Effector memory CD8-positive, alpha-beta T cell (primary cell): ENCODE measurements at places on chromosomes 1 and 21.

- DNase-seq: no peak
Measured at GRCh38 chr21:14284481-14284880, 68.5 kb downstream of the RBM11 start.

- DNase-seq: peak; percentile 15
Measured at GRCh38 chr1:84247425-84248220, 53.9 kb upstream of the SAMD13 start.

- no peak for DNase-seq
Measured at GRCh38 chr21:20970691-20971090, 27.5 kb upstream of the NCAM2 start.

DNA sequence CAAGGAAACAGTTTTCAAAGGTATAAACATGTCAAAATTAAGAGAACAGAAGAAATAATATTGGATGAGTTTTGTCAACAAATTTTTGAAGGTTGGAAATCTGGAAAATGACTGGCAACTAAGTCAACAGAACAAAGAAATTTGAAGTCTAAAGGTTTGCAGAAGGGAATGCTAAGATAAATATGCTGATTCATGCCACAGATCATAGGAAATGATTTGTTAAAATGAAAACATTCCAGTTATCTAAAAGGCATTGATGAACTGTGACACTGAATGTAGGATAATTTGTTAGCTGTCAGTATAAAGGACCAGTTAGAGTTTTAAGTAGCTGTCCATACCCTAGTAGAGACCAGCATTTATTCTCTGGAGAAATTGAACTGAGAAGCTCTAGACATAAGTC lies 157.9 kb upstream of the CHRM3 start:
- no peak for DNase-seq

- DNase-seq: no peak
Measured at GRCh38 chr1:6287431-6287886, 26.6 kb upstream of the GPR153 start.

GRCh38 chr21:29146726-29147125 lies 16.3 kb downstream of the MAP3K7CL start:
- DNase-seq: no peak

GRCh38 chr1:28737307-28738132 lies 780 bp downstream of the YTHDF2 start:
- peak; percentile 18 for DNase-seq

DNA sequence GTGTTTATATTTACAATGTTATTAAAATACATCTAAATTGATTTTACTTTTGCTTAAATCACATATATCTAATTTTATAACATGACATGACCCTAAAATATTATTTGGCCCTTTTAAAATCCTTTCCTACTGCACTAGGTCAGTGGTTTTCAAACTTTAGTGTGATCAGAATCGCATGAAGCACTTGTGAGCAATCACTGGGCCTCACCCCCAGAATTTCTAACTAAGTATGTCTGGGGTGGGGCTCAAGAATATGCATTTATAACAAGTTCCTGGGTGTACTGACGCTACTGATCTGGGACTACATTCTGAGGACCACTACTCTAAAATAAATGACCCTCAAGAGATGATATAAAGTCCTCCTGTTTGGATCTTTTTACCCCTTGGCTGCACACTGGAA lies 8.8 kb downstream of the COL24A1 start:
- DNase-seq: no peak

GRCh38 chr1:221497046-221497445 lies 244.8 kb downstream of the DUSP10 start:
- no peak for DNase-seq

- DNase-seq: no peak
Measured at GRCh38 chr1:74713849-74714248, 19.0 kb downstream of the CRYZ start.

DNA sequence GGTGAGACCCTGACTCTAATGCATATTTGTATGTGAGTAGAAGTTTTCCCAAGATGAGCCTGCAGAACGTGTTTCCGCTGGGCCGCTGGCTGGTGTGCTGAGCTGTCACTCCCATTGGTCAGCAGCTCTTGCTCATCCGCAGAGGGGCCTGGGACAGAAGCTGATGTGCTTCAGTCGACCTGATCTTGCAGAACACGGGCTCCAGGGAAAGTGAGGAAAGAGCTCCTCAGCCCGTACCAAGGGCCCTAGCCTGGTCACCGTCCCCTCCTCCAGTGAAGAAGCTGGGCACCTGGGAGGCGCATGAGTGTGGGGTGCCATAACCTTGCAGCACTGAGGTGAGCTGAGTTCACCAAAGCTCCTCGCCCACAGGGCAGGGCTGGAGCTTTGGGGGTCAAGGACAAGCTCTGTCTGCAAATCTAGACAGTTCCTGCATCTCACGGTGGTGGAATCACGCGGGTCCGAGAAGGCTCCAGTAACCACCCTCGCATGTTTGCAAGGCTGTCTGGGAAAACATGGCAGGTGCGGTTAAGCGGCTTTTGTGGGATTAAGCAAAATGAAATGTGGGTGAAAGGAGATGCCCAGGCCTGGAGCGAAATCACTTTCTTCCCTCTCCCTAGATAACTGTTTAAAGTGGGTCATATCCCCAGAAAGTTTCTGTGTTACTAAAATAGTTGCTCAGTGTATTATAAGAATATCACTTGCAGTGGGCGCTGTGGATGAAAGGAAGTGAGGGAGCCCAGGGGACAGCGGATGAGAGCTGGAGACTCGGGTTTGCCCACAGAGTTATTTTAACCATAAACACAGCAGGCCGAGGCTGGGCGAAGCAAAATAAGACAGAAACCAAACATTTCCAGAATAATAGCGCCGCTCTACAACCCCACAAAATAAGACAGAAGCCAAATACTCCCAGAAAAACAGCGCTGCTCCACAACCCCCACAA lies 33.1 kb upstream of the LRRC3 start:
- no peak for DNase-seq

DNA sequence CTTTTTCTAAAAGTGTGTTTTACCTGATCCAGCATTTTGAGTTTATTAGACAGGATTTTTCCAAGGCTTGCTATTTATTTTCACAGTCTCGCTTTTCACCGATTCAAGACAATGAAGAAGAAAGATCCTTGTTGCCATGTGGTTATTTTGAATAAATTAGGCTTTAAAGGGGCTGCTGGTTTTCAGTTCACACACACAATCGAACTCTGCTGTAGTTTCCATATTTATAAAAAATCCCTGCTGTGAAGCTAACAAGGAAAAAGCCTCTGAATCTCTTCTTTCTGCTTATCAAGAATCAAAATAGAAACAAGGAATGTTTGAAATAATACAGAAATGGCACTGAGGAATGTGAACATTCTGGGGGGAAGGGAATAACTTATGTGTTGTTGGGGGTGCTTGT lies 102.5 kb upstream of the KAZN start:
- DNase-seq: no peak

DNA sequence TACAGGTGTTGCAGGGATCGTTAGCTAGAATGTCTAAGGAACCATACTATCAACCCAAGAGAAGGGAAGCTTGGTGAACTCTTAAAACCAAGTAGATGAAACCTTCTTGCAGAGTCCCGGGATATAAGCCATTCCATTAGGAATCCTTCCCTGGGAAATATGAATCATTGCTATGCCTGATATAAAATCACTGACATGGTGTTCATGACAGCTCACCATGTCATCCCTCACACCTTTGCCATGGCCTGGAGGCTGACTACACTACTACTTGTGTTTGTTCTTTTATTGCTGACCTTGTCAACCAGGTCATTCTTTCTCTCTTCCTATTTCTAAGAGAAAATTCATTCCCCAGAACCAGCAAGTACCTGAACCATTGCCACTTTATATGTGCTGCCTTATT lies 12.1 kb downstream of the ST6GALNAC3 start:
- no peak for DNase-seq

DNA sequence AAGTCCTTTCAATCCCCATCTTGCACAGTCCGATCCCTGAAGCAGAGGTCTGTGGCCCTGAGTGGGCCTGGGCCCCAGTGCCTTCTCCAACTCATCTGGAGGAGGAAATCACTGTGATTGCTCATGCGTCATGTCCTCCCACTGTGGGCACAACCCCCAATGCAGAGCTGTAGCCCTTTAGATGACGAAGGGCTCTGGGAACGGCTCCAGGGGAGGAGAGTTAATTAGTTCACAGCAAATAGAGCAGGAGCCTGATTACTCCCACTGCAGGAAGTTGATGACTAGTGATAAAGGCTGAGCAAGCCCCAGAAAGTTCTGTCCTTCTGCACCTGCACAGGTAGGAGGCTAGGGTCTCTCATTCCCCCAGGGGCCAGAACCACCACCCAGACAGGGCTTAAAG lies 111.5 kb downstream of the CCDC185 start:
- no peak for DNase-seq

GRCh38 chr1:195462646-195463045 lies 1145.6 kb downstream of the KCNT2 start:
- DNase-seq: no peak

DNA sequence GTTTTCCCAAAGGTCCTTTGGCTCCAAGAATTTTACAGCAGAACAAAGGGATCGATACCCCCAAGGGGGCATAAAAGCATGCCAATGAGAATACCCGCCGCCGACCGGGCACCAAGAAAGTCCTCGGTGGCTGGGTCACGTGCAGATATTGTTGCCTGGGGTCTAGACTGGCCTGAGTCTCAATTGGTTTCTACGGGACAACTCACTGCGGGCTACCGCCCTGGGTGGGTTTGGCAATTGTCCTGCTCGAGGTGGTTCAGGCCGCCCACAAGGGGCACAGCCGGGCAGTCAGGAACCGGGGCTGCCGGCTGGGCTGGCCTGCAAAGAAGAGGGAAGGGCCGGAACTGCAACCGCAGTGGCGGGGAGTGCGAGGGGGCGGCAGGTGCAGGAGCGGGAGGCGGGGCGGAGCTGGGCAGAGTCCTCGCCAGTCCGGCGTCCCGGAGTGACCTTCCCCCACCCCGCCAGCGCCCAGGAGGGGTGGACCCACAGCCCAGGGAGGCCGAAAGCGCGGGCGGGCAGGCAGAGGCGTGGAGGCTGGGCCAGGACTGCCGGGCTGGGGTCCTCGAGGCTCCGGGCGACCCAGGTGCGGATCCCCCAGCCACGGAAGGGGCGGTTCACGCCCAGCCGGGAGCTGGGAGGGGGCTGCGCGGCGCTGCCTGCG lies 926 bp upstream of the ATP1B1 start:
- DNase-seq: no peak

- DNase-seq: no peak
Measured at GRCh38 chr21:44596068-44596725, 3.9 kb upstream of the KRTAP10-6 start.

GRCh38 chr1:21946836-21947587 lies 9.9 kb upstream of the HSPG2 start:
- no peak for DNase-seq

GRCh38 chr1:218361298-218362065 lies 16.3 kb downstream of the TGFB2 start:
- no peak for DNase-seq

GRCh38 chr1:25878690-25879089 lies 3.2 kb upstream of the PAQR7 start:
- no peak for DNase-seq

GRCh38 chr1:61273167-61273705 lies 190.9 kb downstream of the NFIA start:
- DNase-seq: no peak

GRCh38 chr1:56710646-56711045 lies 65.5 kb downstream of the PRKAA2 start:
- no peak for DNase-seq

DNA sequence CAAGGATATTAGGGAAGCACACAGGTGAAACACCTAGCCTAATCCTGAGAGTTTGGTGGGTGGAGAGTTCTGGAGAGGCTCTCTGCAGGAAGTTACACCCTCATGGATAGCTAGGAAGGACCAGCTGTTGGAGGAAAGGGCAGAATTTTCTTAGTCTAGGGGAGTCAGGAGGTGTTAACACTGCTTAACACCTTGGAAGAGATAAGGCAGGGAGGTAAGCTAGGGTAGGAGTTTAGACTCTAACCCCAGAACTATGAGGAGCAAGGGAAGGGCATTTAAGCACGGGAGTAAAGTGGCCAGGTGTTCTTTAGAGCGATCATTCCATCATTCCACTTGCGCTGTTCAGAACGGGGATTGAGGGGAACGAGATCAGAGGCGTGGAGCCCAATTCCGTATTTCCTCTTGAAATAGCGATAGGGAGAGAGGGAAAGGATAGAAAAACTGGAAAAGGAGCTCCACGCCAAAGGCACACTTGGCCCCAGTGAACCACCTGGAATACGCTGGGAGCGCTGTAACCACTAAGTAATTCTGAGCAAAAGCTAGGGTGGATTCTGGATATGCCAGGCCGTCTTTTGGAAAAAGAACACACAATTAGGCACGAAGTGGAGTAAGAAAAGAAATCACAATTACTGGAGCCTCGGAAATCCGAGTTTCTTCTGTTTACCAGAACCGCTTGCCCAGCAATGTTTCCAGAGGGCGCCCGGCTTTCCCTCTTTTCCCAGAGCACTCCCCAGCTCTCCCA lies 1.5 kb upstream of the GPR137B start:
- DNase-seq: no peak
